ENCODE measurements at places on chromosomes 6 and 20. TPM values are rescaled to one million over a fixed set of nuclear protein-coding genes. Genes with fewer than 3 reads are reported as not detected.

Gene TEAD3
- total RNA-seq = 75.5 TPM

Gene SLC4A11
- 3.9 TPM for total RNA-seq

DNA sequence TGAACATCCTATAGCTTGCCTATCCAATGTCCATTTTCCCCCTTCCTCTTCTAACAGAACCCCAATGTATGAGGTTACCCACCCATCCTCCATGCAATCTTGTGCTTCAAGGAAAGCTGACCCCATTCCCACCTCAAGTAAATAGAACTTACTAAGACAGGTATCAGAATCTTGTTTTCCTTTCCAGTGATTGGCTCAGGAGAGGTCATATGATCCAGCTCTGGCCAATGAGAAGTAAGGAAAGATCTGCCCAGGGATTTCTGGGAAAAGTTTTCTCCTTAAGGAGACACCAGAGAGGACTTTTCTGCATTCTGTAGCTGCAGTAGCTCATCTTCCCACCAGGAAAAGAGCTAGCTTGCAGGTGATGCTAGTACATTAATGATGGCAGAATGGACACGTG lies 341.8 kb upstream of the ZFP64 start:
- H3K27me3 ChIP-seq = no peaks in the 10 kb centered on the region
- H3K36me3 ChIP-seq = no peaks in the 10 kb centered on the region
- no peaks in the 10 kb centered on the region for H3K4me1 ChIP-seq
- H3K4me3 ChIP-seq = no peak overlapping the region

DNA sequence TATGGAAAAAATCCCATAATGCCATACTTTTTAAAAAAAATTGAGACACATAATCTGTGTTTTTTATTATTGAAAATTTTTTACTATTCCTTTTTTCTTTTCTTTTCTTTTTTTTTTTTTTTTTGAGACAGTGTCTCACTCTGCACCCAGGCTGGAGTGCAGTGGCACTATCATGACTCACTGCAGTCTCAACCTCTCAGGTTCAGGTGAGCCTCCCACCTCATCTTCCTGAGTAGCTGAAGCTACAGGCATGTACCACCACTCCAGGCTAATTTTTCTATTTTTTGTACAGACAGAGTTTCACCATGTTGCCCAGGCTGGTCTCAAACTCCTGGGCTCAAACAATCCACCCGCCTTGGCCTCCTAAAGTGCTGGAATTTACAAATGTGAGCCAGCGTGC lies 100.4 kb downstream of the AFG1L start:
- H3K4me3 ChIP-seq = no peak overlapping the region
- no peak for DNase-seq
- no peak overlapping the region for H3K27ac ChIP-seq
- no peaks in the 10 kb centered on the region for H3K36me3 ChIP-seq
- H3K27me3 ChIP-seq = no peaks in the 10 kb centered on the region
- no peaks in the 10 kb centered on the region for H3K4me1 ChIP-seq

DNA sequence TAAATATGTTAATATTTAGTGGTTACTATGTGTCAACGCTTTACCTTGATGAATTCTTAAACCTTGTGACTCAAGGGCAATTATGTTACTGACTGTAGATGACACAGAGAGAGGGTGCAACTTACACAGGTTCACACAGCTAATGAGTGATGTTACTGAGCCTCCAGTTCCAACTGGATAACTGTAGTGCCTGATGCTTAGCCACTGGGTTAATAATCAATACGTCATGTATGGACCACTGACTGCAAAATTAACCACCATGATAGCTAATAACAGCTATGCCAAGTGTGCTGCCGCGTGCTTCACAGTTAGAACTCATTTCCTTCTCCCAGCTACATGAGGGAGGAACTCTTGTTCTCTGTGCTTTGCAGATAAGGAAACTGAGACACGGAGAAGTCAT lies 45.4 kb downstream of the SIRPA start:
- DNase-seq = no peak
- H3K4me3 ChIP-seq = no peak overlapping the region
- no peaks in the 10 kb centered on the region for H3K36me3 ChIP-seq
- H3K4me1 ChIP-seq = no peaks in the 10 kb centered on the region

DNA sequence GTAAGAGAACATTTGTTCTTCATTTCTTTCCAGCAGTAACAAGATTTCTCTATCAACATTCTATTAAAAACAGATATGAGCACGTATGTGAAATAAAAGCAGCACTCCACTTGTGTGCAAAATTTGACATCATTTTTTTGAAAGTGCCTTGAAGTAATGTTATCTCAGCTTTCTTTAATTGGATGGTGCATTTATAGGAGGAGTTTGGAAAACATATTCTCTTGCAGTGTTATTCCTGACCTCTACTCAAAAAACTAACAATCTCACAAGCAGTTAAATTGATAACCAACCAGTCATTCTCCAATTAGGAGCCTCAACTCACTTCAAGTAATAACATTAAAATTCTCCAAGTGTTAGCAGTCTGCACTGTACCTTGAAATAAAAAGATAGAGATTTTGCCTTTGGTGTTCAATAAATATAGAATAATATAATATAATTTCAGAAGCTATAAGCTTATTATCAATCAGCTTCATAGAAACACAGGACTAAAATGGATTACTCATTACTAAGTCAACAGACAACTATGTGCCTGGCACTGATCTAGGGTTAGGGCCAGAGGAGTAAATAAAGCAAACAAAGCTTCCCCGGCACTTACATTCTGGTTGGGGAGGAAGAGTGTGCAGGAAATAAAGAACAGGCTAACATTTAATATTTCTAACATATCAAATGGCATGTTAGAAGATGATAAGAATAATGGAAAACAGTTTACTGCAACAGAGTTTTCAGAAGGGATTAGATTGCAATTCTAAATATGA lies 149.0 kb upstream of the SGK1 start:
- H3K4me3 ChIP-seq = no peak overlapping the region
- H3K36me3 ChIP-seq = no peaks in the 10 kb centered on the region
- H3K27me3 ChIP-seq = no peaks in the 10 kb centered on the region
- no peak overlapping the region for H3K27ac ChIP-seq
- DNase-seq = no peak
- peaks cover 25% of the 10 kb centered on the region for H3K4me1 ChIP-seq

Gene LY6G6C
- total RNA-seq = 0.66 TPM

- DNase-seq = no peak
- no peaks in the 10 kb centered on the region for H3K4me1 ChIP-seq
- no peak overlapping the region for H3K4me3 ChIP-seq
- H3K27ac ChIP-seq = no peak overlapping the region
- no peaks in the 10 kb centered on the region for H3K36me3 ChIP-seq
Measured at GRCh38 chr6:27962506-27962905, 5.5 kb downstream of the OR2B6 start.

DNA sequence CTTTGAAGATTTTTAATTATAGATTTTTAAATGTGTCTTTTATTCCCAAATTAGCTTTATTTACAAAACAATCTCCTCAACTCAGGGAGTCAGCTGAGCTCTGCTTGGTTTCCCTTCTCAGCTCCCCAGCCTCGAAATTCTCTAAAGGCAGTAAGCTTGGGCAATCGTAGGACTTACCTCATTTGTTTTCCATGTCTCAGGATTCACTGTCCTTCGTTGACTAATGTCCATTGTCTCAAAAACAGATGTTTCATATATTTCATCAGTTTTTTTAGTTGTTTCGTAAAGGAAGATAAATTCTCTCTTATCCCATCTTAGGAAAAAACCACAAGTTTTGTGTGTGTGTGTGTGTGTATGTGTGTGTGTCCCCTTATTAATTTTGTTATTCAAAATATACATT lies 102.2 kb upstream of the ADGRF1 start:
- no peak overlapping the region for H3K4me3 ChIP-seq
- peaks cover 3% of the 10 kb centered on the region for H3K4me1 ChIP-seq
- no peaks in the 10 kb centered on the region for H3K36me3 ChIP-seq
- DNase-seq = peak; percentile 71
- no peak overlapping the region for H3K27ac ChIP-seq
- no peaks in the 10 kb centered on the region for H3K27me3 ChIP-seq

Gene PARD6B
- total RNA-seq = 13.1 TPM

- peaks cover 6% of the 10 kb centered on the region for H3K4me1 ChIP-seq
- DNase-seq = no peak
- no peaks in the 10 kb centered on the region for H3K27me3 ChIP-seq
- H3K36me3 ChIP-seq = no peaks in the 10 kb centered on the region
- no peak overlapping the region for H3K4me3 ChIP-seq
Measured at GRCh38 chr6:121837545-121838229, 402.2 kb downstream of the GJA1 start.

DNA sequence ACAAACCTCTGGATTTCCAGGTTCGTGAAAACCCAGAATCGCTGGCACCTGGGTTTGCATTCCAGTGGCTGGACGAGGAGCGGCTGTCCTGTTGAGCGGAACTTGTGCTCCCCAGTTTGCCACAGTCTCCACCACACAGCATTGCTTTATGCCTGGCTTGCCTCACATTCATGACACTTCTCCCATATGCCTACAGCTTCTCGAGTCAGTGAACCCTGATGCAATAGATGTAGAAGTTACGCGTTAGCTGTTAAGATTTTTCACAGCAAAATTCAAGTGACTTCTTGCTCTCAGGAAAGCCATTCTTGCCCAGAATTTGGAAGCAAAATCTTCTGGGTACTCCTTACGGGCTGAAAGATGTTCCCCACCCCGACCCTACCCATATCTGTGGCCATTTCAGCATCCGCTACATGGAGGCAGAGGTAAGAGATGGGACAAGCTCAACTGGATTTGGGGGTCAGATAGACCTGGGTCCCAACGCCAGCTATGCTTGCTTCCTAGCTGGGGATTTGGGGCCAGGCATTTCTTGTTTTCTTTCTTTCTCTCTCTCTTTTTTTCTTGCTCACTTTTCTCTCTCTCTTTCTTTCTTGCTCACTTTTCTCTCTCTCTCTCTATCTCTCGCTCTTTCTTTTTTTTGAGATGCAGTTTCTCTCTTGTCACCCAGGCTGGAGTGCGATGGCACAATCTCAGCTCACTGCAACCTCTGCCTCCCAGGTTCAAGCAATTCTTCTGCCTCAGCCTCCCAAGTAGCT lies 12.4 kb upstream of the GDAP1L1 start:
- no peaks in the 10 kb centered on the region for H3K36me3 ChIP-seq
- H3K4me1 ChIP-seq = no peaks in the 10 kb centered on the region
- H3K27ac ChIP-seq = no peak overlapping the region
- peaks cover 2% of the 10 kb centered on the region for H3K27me3 ChIP-seq

Gene GSTA3
- total RNA-seq = not detected

DNA sequence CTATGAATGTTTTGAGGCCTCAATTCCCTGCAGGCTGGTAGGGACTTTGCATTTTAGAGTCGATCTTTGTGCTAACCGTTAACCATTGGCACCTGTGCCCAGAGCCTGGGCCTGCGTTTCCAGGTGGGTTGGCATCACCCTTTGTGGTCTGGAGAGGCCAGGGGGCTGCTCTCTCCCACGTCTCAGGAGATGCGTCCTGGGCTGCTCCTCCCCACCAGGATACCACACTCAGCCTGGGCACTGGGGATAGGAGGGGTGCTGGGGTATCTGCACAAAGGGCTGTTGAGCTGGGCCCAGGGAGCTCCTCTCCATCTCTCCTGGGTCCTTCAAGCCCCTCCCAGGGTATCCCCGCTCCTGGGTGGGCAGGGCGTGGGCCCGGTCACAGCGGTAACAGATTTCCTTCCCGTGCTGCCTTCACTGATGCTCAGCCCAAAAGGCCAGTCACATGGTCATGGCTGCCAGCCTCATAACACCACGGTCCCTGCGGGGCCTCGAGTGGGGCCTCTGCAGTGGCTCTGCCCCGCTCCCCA lies 266.2 kb downstream of the TAF4 start:
- DNase-seq = no peak
- no peaks in the 10 kb centered on the region for H3K36me3 ChIP-seq
- H3K27me3 ChIP-seq = peaks cover 2% of the 10 kb centered on the region
- no peak overlapping the region for H3K27ac ChIP-seq
- no peak overlapping the region for H3K4me3 ChIP-seq

- no peak overlapping the region for H3K27ac ChIP-seq
- no peak for DNase-seq
- no peaks in the 10 kb centered on the region for H3K4me1 ChIP-seq
- no peaks in the 10 kb centered on the region for H3K36me3 ChIP-seq
- H3K4me3 ChIP-seq = no peak overlapping the region
Measured at GRCh38 chr20:23116311-23117089, 30.4 kb upstream of the CD93 start.

Gene FOXA2
- total RNA-seq = not detected

DNA sequence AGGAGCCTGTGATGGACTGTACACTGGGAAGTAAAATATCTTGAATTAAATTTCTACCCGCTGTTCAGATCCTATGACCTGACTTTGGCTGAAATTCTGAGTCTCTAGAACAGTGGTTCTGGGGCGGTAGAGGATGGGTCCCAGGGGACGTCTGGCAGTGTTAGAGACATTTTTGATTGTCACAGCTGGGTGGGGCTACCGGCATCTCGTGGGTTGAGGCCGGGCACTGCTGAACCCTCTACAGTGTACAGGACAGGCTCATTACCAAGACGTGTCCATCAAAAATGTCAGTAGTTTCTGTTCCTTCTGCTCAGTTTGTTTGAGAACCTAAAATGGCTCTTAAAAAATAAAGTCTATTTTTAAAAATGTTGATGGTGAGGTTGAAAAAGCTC lies 11.5 kb upstream of the RPS6KA2 start:
- no peak for DNase-seq
- H3K4me3 ChIP-seq = no peak overlapping the region
- no peaks in the 10 kb centered on the region for H3K27me3 ChIP-seq
- no peaks in the 10 kb centered on the region for H3K36me3 ChIP-seq
- no peak overlapping the region for H3K27ac ChIP-seq
- no peaks in the 10 kb centered on the region for H3K4me1 ChIP-seq

GRCh38 chr20:62511300-62511914 lies 35.6 kb upstream of the GATA5 start:
- no peak for DNase-seq
- H3K27ac ChIP-seq = no peak overlapping the region
- no peaks in the 10 kb centered on the region for H3K4me1 ChIP-seq

DNA sequence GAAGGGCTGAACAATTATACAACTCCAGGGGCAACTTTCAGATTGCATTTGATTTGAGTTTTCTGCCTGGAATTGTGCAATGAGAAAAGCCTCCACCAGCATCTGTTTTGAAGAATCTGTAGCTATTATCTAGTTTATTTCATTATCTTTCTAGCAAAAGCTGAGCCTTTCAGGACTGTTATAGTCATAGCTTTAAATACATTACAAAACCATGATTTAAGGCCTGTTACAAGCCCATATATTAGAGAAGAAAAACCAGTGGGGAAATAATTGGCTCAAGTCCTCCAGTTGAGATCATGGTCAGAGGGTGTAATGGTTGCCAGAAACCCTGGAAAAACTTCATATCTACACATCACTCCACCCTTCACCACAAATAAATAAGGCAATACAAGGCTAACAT lies 676.2 kb downstream of the HDGFL1 start:
- H3K27me3 ChIP-seq = no peaks in the 10 kb centered on the region
- H3K4me3 ChIP-seq = no peak overlapping the region
- peak; percentile 27 for DNase-seq
- H3K36me3 ChIP-seq = no peaks in the 10 kb centered on the region

GRCh38 chr6:167839343-167839742 lies 12.6 kb downstream of the AFDN start:
- H3K27ac ChIP-seq = no peak overlapping the region
- DNase-seq = no peak
- no peaks in the 10 kb centered on the region for H3K4me1 ChIP-seq
- no peaks in the 10 kb centered on the region for H3K36me3 ChIP-seq
- no peaks in the 10 kb centered on the region for H3K27me3 ChIP-seq
- H3K4me3 ChIP-seq = no peak overlapping the region

GRCh38 chr6:95128947-95129346 lies 448.4 kb upstream of the MANEA start:
- no peaks in the 10 kb centered on the region for H3K27me3 ChIP-seq
- no peak overlapping the region for H3K4me3 ChIP-seq
- no peak overlapping the region for H3K27ac ChIP-seq
- no peaks in the 10 kb centered on the region for H3K36me3 ChIP-seq

Gene COL12A1
- total RNA-seq = 106 TPM

Gene SCRT2
- total RNA-seq = not detected

Gene SLC22A16
- not detected for total RNA-seq
